ENCODE measurements at places on chromosomes 1 and 21. TPM values are rescaled to one million over a fixed set of nuclear protein-coding genes. Genes with fewer than 3 reads are reported as not detected.

TMEM54 gene
- total RNA-seq: 41.9 TPM

DNA sequence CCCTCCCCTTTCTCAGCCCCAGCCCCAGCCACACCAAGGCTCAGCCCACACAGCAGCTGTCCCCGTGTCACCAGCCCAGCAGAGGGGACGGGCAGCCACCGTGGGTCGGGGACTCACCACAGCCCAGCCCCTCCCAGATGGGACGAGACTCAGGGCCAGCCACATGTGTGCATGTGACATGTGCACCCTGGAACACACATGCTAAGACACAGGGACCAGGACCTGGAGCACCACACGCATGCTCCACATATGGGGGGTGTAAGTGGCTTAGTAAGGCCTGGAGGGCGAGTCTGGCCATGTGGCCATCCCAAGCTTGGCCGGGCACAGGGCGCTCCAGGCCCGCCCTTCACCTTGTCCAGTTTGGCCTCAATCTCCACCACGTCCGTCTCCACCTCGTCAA is 4.0 kb downstream of the ACAP3 start:
- DNase-seq: no peak

DNA sequence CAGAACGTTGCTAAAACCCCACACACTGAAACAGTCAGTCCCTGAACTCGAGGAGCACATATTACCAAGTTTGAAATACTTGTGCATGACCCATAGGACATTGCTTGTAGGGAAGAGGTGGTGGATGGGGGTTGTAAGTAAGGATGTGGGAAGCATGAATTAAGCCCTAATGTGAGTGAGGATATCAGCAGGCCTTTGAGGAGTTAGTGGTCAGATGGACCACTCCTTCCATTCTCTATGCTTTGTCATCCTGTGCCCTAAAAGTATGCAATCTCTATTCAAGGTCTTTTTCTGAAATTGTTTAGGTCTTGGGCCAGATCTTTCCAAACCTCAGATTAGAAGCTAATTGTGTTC is 70.9 kb upstream of the SAMSN1 start:
- DNase-seq: no peak

HEYL gene
- total RNA-seq: 17.7 TPM

MMP23B gene
- 40.3 TPM for total RNA-seq

CYP4A22 gene
- not detected for total RNA-seq

DNA sequence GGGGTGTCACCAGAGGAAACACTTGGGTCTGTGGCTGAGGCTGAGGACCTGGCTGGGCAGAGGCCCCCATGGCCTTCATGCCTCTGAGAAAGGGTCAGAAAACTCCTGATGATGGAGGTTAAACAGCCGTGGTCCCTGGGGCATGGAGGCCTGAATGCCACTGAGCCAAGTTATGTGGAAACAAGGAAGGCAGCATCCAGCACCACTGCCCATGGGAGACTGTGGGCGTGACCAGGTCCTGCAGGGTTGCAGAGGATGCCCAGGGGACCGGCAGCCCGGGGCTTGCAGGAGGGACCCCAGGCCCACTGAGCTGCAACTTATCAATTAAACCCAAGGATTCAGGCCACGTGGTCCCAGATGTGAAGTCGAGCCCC is 18.9 kb upstream of the COL6A2 start:
- no peak for DNase-seq

LEPR gene
- total RNA-seq: 38.0 TPM

LCE3D gene
- not detected for total RNA-seq

GRCh38 chr1:221548942-221549341 is 192.9 kb downstream of the DUSP10 start:
- DNase-seq: no peak

SZT2 gene
- 70.4 TPM for total RNA-seq

ACTA1 gene
- not detected for total RNA-seq

- no peak for DNase-seq
These were observed 14.6 kb downstream of the TRIM46 start for GRCh38 chr1:155188268-155188667.

TMPRSS15 gene
- total RNA-seq: not detected

DNA sequence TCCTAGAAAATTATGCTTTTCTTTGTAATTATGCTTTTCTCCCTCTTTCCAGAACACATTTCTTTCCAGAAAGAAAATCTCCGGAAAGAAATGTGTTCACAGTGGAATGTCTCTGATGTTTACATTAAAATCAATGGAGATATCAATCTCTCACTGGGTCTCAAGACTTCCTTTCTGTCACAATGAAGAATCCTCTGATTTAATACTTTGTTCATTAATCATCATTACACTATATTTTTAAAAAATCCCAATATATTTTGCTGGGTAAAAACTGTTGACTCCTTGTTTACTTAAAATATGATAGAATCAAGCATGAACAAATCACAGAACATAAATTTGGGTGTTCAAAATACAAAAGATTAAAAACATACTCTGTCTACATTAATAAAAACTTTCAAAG is 26.3 kb upstream of the TGFBR3 start:
- no peak for DNase-seq

- no peak for DNase-seq
These were observed 412 bp downstream of the ABCA4 start for GRCh38 chr1:94120570-94120901.

- no peak for DNase-seq
These were observed 126.6 kb upstream of the CAMK1G start for GRCh38 chr1:209456878-209457277.

DNA sequence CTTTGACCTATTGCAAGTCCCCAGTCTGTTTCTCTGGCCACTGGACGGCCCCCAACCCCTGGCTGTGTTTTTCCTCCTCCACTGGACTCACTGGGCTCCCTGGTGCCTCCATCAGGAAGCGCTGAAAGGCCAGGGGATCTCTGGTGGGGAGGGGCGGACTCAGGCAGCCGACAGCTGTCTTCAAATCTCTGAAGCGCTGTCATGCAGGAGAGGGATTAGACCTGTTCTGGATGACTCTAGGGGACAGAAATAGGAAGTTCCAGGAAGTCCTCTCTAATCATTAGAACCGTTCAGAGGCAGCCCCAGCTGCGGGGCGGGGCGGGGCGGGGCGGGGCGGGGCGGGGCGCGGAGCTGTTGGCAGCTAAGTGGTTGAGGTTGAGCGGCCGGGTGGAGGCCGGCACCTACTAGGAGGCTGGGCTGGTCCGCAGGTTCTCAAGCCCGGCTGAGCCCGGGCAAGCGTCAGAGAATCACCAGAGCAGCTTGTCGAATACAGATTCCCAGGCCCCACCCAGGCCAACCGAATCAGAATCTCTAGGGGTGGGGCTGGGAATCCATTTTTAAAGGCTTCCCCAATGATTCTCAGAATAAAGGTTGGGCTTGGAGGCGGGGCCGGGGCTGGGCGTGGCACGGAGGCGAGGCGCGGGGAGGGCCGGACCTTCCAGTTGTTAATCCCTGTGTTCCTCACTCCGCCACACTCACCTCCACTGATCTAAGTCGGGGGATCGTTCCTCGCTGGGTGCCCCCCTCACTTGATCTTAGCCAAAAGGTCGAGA is 11.4 kb upstream of the PHLDA3 start:
- DNase-seq: peak; percentile 94

DNA sequence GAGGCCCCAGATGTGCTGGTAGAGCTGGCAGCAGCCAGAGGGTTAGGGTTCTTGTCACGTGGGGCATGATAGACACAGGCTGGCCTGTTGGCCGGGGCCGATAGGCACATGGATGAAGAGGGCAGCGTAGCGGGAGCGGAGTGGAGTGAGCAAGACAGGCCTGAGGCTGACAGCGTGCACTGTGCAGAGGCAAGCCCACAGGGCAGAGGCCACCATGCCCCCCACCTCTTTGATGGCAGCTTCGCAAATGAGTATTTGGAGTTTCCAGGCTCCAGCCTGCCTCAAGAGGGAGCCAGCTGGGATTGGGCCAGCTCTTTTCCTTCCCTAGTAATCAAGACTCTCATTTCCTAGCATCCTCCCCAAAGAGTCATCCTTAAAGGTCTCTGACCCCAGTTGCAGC is 43.5 kb downstream of the TMCC2 start:
- DNase-seq: no peak

- peak; percentile 71 for DNase-seq
These were observed 49.2 kb upstream of the PAX7 start for GRCh38 chr1:18581420-18581880.

- DNase-seq: no peak
These were observed 9.7 kb upstream of the PPIE start for GRCh38 chr1:39729030-39729429.

Data from upper lobe of right lung (tissue), 1 donor.